Stimulated activated CD4-positive, alpha-beta T cell treated with anti-CD3 and anti-CD28 coated beads, TNF-alpha, amount 100 ng/mL, for 48 hours (primary cell): ENCODE measurements at places on chromosomes 12 and 14.

- DNase-seq = no peak
These were observed 69.3 kb downstream of the FBXO34 start for GRCh38 chr14:55340482-55340881.

GRCh38 chr14:67221248-67221981 is 19.8 kb upstream of the PALS1 start:
- DNase-seq = no peak

DNA sequence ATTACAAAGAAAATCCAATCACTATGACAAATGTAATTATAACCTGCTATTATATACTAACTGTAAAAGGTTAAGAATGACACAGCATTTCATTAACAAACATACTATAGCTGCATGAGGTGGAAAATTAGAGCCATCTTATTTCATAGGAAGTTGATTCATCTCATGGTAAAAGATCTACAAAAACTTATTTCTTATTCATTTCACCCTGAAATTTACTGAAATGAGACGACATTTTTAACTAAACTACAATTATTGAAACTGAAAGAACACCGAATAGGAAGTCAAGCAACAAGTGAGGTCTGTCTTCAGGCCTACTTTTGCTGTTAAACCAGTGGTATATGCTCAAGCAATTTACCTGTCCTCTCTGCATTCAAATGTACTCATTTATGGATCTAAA is 87.2 kb downstream of the CEP83 start:
- DNase-seq = no peak

DNA sequence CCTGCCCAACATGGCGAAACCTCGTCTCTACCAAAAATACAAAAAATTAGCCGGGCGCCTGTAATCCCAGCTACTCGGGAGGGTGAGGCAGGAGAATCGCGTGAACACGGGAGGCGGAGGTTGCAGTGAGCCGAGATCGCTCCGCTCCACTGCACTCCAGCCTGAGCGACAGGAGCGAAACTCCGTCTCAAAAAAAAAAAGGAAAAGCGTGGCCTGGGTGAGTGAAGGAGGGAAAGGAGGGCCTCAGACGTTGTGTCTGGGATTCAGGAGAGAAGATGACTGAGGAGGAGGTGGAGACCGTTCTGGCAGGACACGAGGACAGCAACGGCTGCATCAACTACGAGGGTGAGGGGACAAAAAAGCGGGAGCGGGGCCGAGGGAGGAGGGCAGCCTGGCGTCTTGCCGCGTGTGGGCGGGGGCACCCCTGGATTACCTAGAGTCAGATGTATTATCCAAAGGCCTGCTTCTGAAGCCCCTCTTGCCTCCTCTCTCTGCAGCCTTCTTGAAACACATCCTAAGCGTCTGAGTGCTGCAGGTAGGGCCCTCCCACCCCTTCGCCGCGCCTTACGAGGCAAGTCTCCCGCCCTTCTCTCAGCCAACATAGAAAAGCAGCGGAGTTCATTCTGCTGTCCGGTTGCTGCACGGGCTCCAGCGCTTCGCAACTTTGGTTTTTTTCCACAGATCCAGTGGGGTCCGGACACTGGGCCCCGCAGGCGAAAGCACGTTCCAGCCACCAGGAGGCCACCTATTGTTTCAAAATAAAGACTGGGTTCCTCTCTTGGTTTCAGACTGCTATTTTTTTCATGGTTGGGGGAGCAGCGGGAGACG is 744 bp upstream of the MYL6 start:
- peak; percentile 49 for DNase-seq

- no peak for DNase-seq
These were observed 156.8 kb downstream of the KCNA5 start for GRCh38 chr12:5200278-5201087.

DNA sequence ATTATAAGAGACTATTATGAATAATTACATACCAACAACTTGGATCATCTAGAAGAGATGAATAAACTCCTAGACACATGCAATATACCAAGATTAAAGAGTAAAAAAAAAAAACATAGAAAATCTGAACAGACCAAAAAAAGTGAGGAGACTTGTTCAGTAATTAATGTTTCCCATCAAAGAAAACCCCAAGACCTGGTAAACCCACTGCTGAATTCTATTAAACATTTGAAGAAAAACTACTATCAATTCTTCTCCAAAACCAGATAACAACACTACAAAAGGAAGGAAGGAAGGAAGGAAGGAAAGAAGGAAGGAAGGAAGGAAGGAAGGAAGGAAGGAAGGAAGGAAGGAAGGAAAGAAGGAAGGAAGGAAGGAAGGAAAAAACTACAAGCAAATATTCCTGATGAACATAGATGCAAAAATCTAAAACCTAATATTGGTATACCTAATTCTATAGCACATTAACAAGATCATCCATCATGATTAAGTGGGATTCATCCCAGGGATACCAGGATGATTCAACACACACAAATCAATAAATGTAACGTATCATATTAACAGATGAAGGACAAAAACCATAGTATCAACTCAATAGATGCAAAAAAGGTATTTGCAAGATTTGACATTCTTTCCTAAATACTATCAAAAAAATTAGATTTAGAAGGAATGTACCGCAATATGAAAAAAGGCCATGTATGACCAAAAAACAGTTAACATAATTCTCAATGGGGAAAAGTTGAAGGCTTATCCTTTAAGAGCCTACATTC is 445.5 kb downstream of the KCNH5 start:
- no peak for DNase-seq

DNA sequence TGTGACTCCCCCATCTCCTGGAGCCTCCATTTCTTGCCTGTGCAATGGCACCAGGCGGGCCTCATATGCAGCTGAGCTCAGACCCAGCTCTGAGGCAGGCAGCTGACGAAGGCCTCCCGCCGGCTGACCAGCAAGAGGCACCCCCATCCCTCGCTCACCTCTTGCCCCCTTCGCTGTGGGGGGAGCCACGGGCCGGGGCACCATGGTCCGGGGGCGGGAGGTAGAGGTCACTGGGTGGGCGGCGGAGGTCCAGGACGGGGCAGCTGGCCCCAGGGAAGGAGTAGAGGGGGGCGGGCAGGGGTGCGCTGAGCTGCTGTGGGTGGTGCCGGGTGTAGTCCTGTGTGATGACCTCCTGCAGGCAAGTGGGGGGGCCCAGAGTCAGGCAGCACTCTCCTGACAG is 39.4 kb downstream of the RFLNA start:
- DNase-seq = no peak

DNA sequence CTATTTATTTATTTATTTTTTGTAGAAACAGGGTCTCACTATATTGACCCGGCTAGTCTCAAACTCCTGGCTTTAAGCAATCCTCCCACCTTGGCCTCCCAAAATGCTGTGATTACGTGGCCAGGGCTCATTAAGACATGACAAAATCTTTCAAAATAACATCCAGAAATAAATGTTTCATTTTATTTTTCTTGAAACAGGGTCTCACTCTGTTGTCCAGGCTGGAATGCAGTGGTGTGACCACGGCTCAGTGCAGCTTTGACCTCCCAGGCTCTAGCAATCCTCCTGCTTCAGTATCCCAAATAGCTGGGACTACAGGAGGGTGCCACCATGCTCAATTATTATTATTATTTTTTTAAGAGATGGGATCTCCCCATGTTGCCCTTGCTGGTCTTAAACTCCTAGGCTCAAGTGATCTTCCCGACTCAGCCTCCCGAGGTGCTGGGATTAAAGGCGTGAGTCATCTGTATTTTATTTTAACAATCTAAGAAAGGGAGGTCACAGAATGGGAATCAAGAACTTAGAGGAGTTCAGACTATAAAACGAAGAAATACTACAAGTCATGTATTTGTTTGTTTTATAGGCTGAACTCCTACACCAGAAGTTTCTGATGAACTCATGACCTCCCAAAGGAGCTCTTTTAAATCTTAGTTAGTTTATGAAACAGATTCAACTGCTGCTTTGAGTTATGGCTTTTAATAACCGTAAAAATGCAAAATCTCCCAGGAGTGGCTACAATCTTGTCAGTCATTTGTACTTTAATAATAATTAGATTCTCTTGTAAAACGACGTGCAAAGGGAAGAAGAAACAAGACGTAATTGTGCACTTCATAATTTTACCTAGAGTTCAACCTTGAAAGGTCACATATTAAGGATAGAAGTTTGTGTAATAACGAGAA is 2.1 kb upstream of the TMEM263 start:
- no peak for DNase-seq

GRCh38 chr12:79547735-79548609 is 142.8 kb downstream of the PAWR start:
- DNase-seq = no peak
